ENCODE measurements at places on chromosomes 2 and 18.

- DNase-seq: no peak
These were observed 12.5 kb downstream of the C1D start for GRCh38 chr2:68050353-68050752.

- no peak for DNase-seq
These were observed 297.1 kb downstream of the AFF3 start for GRCh38 chr2:99845296-99845695.

- DNase-seq: no peak
These were observed 149.6 kb upstream of the GALNT5 start for GRCh38 chr2:157107877-157108276.

GRCh38 chr18:612156-612555, 15.4 kb downstream of the CLUL1 start:
- DNase-seq: no peak

DNA sequence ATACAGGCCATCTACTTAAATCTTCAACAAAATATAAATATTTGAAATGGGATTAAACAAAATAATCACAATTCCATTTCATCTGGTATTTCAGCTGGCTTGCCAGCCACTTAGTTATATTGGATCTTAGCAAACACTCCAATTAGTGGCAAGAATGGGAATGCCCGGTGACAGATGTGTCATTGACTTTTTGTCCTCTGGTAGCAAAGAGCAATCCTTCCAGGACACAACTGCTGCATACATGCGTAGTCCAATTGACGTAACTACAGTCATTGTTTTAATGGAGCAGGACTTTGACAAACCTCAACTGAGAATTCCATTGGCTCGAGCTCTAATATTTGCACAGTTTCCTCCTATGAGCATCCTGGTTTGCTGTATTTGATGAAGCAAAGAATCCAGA, 69.9 kb downstream of the RNF152 start:
- no peak for DNase-seq

DNA sequence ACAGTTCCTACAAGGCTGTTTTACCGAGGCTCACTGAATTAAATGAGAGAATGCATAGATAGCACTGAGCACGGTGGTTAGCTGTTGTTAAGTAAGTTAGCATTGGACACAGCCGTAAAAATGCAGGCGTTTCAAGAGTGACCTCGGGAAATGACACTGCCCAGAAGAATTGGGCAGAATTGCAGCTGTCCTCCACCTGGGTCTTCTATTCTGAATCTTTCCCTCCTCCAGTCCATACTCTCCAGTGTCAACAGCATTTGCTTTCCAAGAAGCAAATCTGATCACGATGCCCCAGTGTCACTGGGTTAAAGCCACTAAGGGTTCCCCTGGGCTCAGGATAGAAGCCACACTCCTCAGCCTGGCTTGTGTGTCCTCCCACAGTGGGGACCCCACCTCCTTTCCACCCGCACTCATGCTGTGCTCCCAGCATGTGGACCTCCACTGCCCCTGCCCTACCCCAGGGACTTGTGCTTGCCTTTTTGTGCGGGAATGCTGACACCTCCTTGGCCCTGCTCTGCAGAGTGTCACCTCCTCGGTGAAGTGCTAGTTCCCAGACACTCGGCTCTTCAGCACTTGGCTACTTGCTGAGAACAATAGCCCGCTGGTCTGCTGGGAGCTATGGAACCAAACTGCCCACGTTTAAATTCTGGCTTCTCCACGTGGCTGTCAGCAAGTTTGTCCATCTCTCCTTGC, 135.0 kb downstream of the ANTXR1 start:
- no peak for DNase-seq

GRCh38 chr2:236170590-236171165, 2.5 kb upstream of the GBX2 start:
- no peak for DNase-seq

DNA sequence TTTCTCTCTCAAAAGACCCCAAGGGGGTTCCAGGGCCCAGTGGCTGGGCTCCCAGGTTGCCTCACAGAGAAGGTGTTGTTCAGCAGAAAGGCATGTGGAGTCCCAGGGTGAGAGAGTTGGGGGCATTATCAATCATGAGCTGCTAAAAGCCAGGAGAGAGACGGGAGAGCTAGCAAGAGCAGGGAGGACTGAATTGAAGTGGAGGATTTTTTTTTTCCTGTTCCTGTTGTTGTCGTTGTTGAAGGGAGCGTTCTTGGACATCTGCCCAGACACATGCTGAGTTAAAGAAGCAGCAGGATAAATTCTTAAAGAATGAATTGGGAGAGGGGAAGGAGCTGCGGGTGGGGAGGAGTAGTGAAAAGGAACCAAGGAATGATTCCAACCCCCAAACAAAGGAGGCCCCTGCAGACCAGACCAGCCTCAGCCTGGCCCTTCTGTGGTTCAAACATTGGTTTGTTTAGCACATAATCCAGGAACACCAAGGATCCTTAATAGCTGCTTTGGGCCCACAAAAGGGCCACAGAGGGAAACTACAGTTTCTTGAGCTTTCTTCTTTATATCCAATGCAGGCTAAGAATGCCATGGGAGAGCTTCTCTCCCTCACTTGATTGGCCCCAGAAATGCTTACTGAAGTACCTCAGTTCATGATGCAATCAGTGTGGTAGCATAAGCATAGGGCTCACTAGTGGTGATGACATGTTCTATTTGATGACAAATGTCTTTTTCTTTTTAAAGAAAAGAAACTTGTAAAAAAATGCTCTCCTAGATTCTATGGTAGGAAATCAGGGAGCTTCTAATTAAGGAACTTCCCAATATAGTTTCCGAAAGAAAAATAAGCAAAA, 146.0 kb downstream of the SETBP1 start:
- DNase-seq: no peak

DNA sequence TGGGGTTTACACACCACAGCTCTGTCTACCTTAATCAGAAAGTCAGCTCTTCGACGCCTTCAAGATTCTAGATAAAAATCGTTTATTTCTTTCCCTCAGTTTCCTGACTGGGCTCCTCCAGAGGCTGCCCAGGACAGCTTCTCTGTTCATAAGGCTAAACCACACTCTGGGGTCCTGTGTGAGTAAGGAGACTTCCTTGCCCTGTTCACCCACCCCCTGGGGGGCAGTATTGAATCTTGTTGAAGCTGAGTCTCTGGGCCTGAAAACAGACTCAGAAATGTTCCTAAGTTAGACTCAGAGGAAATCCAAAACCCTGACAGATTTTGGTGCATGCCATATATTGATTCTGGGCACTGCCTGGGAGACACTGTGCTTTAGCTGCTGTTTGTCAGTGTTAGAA, 43.0 kb downstream of the G6PC2 start:
- DNase-seq: no peak
